Cerebellar nuclear complex (tissue), 1 donor: ENCODE measurements at places on chromosomes 2 and 18.

DNA sequence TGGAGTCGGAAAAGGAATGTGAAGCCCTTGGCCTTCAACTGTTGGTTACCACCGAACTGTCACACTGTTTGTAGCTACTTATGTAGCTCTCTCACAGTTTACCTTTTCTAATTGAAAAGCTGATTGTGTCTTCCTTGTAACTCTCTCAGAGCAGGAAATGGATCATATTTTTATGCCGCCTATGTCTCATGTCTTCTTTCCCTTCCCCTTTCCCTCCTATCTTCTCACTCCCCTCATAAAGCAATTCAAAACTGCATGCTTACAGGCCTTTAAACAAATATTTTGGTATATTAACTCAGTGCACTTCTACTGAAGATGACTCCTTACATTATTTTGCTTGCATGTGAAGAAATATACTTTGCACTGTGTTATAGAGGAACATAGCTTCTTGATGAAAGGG, 6.0 kb downstream of the SLC39A10 start:
- DNase-seq: no peak

DNA sequence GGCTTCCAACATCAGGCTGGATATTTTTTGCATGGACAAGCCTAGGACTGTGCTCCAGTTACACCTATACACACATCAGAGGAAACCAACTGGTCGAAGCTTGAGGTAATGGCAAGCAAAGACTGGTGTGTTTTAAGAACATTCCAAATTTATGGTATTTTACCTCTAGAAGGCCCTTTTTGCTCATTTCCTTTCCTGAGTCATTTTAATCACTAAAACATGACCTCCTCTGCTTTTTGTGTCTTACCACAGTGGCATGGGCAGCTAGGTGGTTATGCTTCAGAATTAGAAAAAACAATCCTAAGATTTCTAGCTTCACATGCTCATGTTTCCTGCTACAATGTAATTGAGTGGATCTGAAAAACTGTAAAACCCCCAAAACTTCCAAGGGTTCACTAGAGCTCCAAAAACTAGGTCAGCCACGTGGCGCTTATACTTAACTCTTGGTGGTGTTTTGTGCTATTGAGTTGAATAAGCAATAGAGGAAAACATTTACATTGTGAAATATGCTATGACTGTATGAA, 30.6 kb upstream of the CHRNA1 start:
- no peak for DNase-seq

DNA sequence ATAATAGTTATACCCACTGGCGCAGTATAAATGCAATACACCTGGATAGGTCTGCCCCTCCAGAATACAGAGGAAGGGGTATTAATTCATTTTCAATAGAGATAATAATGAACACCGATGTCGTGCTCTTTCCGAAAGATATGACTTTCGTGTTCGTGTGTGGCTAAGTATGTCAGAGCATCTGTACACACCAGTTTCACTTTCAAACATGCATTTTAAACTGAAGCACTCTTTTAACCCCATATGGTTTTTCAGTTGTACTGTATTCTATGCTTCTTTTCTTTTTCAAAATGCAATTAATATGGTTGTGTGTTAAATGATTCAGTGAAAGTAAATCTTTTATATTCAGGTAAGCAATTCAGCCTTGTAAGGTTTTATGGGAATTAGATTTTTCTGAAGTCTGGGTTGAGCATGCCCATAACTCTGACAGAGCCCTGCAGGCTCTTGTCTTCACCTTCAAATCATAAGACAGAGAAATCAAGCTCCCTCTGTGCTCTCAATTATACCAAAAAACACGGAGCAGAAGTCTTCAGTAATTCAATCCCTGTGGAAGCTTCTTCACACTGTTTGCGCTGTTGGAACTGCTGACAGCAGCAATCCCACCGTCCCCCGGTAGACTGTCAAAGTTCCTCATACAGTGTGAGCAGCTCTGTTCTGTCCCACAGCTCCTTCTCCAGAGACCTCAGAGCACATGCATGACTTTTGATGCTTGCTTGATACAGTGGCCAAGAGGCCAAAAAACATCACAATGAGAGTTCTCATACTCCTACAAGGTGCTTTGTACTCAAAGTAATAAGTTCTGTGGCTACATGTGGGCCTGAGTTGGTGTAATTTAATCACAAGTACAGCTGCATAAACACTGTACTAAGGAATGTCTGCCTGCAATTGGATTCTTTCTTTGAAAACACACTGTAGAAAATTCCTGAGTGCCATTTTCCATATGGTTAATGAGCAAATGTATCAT, 186.8 kb downstream of the ZNF521 start:
- no peak for DNase-seq

DNA sequence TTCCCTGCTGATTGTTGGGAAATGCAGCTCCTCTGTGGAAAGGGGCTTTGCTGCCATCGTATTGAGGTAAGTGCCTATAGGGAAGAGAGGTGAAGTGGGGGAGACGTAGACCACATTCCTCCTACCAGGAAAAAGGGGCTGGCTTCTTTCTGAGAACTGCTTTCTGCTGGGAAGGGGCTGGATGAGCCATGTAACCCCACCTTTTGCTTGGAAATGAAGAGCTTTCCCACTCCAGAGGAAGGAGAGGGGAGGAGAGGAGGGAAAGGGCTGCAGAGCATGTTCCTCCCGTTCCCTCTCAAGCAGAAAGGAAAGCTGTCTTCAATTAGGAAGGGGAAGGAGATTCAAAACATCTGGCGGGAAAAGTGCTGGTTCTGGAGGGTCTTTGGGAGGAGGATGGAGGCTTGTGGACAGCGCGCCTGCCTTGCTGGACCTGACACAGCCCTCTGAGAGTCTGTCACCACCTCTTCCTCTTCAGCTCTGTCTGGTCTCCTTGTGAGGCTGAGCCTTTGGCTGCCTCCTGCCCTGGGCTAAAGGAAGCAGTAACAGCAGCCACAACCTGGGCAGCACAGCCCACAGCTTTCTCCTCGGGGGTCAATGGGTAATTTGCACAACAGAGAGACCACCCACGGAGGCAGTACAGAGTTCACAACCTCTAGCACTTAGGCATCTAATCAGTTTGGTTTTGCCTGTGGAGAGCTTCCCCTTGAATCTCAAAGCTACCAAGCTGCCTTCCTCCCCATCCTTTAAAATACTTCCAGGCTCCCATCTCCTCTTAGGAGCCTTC, 410.0 kb upstream of the TNP1 start:
- DNase-seq: no peak

DNA sequence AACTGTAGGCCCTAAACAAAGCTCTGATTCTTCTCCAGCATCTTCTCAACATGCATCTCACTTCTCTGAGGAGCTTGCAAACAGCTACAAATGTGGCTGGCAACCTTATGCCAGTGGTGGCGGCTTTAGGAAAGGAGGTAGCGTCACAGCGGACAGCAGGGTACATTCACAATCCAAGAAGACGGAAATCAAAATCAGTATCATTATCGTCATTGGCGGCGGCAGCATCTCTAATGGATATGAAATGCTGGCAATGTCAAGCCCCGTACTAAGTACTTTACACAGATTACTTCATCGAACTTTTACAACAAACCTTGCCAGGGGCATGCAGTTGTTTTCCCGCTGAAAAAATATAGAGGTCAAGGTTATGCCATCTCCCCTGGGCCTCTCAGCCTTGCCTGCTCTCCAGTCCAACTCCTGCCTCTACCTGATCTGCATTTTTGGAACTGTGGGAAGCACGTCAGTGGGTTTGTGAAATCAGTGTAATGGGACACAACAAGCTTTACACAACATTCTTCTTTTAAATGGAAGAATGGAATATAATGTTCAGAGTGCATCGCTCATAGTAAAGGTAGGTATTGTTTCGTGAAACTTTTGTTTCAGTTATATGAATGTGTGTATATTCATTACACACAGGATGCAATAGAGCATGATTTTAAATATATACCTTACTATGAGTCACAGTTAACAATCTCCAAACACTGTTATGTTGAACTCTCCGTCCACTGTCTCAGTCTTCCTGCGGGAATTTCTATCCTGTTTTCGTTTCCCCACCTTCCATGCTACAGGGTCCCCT, 152.9 kb downstream of the TTC32 start:
- DNase-seq: no peak

DNA sequence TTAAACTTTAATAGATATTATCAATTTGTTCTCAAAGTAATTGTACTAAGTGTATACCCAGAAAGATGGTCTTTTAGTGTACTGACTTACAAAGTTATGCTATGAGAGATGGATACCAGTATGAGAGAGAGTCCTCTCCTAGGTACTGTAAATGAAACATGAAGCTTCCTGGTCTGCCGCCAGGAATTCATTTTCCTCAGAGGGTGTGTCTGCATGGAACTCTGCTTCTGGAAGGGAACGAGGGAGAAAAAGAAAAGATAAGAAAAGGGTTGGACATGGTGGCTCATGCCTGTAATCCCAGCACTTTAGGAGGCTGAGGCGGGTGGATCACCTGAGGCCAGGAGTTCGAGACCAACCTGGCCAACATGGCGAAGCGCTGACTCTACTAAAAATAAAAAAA, 2.2 kb upstream of the SSB start:
- no peak for DNase-seq

DNA sequence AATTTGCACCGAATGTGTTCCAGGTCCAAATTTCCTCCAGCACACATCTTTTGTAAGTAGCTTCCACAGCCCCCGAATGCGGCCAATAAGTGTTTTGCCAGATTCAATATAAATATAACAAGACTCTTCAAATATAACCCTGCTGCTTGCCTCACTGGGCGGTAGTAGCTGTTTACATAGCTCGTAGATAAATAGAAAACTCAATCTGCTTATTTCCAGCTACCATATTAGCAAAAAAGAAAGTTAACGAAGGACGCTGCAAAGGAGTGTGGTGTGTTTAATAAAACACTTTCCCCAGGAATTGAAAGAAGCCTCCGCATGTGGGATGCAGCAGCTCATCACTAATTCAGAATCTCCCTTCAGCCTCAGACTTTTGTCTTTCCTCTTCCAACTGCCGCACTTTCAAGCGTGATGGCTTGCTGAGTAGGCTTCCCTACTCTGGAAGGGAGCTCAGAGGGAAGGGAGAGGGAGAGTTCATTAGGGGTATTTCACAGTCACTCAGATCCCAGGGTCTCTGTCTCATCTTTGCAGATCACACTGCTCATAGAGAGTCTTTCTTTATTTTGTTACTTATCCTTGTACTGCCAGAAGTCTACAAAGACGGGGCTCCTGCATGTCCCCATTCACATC, 367.0 kb downstream of the RND3 start:
- no peak for DNase-seq

- DNase-seq: peak; percentile 53
Observed at GRCh38 chr2:172845028-172845630, 109.5 kb downstream of the RAPGEF4 start.

DNA sequence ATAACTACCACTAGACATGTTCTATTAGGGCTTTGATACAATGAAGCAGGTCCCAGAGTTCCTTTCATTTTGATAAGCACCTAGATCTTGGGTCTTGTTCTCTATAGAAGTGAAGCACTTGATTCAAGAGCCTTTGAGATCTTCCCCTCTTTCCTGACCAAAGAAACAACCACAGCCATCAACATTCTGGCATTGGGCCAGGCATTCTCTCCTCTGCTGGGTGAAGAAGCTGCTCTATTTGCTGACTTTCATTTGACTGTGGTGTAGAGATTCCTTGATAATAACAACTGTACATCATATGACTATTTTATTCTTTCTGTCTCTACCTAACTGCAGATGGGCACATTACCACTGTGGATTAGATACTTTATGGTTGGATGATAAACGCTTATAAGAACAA, 96.6 kb upstream of the LYPD1 start:
- no peak for DNase-seq

GRCh38 chr2:53827398-53828175, 32.2 kb downstream of the GPR75 start:
- no peak for DNase-seq

- no peak for DNase-seq
Observed at GRCh38 chr2:199792381-199792780, 58.6 kb downstream of the FTCDNL1 start.

GRCh38 chr2:2810504-2810903, 479.4 kb upstream of the MYT1L start:
- DNase-seq: no peak

DNA sequence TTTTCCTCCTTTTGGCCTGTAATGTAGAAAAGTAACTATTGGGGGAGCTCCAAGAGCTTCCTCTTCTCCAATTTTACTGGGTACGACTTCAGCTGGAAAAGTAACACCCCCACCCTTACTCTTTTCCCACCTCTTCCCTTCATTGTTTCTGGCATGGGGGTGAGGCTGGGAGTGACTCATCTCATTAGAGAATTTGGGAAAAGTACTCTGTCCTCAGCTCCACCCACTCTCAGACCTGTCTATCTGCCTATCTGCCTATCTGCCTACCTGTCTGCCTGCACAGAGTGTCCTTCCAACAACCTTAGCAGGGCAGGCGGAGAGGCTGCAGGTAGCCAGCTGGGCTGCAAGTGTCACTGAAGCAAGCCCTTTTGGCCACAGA, 93.6 kb downstream of the EPHA4 start:
- no peak for DNase-seq

DNA sequence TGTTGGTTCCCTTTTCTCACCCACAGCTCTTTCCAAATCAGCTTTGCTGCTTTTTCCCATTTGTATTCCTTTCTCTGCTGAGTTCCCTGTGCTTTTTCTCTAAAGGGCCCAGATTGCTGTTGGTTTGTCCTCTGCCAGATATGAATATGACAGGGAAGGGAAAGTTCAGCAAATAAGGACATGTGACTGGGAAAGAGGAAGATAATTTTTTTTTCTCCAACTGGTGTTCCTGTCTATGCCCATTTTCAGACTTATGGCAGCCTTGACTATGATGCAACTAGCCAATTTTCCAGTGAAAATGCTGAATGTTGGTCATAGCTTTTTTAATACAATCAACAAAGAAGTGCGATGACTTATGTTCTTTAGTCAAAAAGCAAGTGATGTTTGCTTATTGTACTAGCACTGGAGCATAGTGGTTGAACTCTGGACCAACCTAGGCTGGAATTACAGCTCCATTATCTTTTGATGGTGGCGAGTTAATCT, 7.7 kb downstream of the MDH1 start:
- no peak for DNase-seq

DNA sequence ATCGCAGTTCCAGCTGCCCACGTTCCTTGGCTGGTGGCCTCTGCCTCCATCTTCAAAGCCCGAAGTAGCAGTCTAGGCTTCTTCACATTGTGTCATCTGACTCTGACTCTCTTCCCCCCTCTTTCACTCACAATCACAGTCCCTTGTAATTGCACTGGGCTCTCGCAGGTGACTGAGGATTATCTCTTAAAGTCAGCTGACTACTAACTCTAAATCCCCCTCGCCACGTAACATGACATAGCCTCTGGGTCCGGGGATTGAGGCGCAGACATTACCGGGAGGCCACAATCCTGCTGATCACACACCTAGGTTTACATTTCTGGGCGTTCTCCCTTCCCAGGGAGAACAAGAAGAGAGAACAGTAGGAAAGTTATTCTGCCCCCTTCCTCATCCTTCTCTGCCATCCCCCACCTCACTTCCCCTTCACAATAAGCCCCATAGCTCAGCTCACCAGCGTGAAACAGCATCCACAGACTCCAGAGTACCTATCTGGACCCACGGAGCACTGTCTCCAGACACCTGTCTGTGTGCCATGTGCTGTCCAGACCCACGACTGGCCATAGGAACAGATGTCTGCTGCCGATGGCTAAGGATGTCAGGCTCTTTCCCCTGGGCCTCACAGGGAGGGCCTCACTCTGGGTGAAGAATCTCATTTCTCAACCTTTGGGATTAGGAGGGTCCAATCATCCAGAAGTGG, 64.3 kb upstream of the FZD7 start:
- DNase-seq: no peak
